ENCODE measurements at places on chromosomes 4 and X.

GRCh38 chr4:134888156-134888555, 686.6 kb upstream of the PABPC4L start:
- DNase-seq: no peak

DNA sequence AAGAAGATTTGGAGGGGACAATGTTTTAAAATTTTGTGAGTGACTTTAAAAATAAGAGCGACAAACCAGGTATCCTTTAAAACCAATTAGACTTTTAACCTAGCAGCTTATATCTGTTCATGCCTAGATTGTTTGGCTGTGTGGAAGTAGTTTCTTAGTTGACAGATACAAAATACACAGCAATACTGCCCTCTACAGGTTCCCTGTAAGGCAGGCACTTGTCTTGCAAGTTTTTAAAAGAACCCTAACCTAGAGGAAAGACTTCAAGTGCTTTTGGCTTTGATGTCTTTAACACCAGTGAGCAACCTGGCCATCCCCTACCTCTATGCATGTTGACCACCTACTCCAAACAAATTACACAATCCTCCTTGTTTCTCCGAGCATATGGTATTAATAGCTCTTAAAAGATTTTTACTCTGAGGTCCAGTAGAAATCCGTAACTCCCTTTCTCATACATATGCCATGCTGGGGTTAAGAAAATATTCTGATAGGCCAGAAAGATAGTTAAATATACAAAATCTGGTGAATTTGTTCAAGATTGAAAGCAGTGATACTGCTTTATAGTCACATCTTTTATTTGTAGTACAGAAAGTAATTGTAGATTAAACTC, 273.0 kb downstream of the ARHGAP24 start:
- peak; percentile 89 for DNase-seq

- no peak for DNase-seq
Observed at GRCh38 chr4:159284113-159284512, 181.2 kb downstream of the RAPGEF2 start.

GRCh38 chr4:56149591-56149990, 200.8 kb downstream of the CEP135 start:
- DNase-seq: no peak

DNA sequence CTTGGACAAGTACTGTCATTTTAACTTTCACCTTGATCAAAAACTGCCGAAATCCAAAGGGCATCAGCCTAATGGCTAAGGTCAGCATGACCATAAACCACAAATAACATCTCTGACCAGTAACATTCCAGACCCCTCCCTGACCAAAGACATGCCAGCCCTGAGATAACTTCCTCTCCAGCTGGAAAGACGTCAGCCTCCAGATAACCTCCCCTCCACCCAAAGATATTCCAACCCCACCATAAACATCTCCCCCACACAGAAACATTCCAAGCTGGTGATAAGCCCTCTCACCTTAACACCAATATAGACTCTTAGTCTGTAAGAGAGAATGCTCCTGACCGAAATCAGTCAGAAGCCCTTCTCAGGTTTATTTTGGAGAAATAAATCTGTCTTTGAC, 7.4 kb downstream of the PPP1R2C start:
- DNase-seq: no peak
